ENCODE measurements at places on chromosomes 5 and 9. TPM values are rescaled to one million over a fixed set of nuclear protein-coding genes. Genes with fewer than 3 reads are reported as not detected.

The HRCT1 gene
- total RNA-seq: 53.0 TPM

DNA sequence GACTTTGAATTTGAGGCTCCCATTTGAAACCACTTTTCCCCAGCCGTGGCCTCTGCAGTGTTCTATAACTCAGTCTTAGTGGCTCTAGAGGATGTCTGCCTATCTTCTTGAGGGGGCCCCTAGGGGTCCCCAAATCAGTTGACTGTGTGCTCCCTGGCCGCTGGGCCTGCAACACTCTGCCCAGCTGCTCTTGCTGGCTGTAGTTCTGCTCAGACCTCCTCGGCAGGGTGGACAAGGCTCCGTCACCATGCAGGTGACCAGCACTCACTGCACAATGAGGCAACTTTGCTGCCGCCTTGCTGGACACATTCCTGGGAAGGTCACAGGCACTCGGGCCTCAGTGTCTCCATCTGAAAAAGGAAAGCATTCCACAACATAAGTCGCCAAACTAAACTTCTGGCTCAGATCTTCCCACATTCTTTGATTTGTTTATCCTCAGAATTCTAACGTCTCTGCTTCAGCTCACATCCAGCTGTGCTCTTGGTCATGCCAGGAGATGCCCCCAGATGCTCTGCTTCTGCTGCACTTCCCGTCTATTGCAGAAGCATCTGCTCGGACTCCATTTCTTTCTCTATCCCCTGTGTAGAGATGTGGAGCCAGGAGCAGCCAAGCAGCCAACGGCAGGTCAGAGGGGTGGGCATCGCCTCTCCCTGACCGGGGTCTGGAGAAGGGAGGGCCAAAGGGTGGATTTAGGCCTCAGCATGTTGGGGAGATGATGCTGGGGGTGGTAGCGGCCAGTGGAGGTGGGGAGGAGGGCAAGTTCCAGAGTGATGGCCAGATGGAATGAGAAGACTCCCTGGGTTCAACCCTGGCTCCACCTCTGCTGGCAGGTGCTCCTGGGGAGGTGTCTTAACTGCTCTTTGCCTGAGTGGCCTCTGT lies 133.6 kb downstream of the MVB12B start:
- no peak for DNase-seq

DNA sequence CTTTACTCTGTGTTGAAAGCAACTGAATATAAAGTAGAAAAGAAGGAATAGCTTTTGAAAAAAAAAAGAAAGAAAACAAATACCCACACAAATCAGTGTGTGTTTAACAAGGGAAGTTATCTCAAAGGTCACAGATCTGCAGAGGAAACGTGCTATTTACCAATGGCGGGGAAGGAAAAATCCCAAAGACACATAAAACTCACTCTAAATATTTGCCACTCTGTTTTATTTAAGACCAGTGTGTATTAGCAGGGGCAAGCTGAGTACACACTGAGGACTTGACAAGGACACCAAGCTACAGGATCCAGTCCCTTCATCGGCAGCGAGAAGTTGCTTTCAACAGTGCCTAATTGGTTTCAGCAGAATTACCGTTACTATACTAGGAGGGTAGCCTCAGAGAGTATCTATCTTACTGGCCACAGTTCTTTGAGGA lies 252.5 kb downstream of the DEPDC1B start:
- no peak for DNase-seq

GRCh38 chr5:83401122-83401731 lies 70.3 kb upstream of the VCAN start:
- DNase-seq: no peak

GRCh38 chr5:128844354-128844923 lies 120.8 kb upstream of the SLC27A6 start:
- DNase-seq: no peak

DNA sequence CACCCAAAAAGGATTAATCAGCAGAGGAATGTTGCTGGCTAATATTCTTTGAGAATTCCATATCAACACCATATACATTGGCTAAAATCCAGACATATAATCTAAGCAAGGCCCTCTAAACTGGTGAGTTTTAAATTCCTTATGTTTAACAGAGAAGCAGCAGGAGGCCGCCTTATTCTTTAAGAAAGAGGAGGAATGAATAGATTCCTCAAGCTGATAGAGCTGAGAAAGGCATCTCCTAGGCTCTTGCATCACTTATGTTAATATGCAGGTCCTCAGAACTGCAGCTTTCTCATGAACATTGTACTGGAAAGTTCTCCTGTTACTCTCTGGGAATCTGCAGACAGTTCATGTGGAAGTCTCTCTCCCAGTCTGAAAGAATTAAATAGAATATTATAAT lies 20.1 kb upstream of the SMARCA2 start:
- no peak for DNase-seq

DNA sequence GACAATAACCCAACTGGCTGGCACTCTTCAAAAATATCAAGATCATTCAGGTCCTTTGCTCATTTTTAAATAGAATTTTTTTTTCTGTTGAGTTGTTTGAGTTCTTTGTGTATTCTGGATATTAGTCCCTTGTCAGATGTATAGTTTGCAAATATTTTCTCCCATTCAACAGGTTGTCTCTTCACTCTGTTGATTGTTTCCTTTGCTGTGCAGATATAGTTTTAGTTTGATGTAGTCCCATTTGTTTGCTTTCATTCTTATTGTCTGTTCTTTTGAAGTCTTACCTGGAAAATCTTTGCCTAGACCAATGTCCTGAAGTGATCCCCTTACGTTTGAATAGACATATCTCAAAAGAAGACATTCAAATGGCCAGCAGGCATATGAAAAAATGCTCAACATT lies 22.8 kb downstream of the PTTG1 start:
- DNase-seq: no peak

All from esophagus muscularis mucosa (tissue), 4 donors.